Mucosa of descending colon (tissue), 3 donors: ENCODE measurements at places on chromosomes 4 and X.

DNA sequence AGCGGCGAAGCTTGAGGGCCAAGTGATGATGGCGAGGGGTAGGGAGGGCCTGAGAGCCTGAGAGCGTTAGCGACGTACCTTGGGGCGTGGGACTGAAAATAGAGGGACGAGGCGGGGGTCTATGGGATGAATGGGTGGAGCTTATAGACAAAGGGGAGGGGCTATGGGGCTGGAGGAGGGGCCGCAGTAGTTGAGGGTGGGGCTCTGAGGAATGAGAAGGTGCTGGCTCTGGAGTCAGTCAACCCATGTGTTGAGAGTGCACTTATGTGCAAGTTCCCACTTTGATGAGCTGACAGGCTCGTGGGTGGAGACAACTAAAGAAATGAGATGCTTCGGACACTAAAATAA lies 488 bp downstream of the TBC1D25 start:
- no peak for DNase-seq

DNA sequence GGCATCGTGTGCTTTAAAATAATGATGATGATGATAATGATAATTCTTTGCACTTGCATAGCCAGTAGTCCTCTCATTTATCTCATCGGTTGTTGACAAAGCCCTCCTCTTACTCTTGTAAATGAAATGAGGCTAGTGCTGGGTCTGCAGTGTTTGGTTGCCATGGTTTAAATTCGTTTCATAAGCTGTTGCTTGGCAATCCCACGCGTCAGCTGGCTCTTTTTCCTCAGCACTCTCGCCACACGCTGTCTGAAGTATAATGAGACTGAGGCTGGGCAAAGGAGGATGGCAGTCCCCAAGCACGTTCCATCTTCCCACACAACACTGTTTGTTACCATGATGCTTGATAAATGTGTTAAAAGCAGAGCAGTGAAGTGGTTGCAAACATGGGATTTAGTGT lies 15.5 kb downstream of the PAGE4 start:
- DNase-seq, result no peak

DNA sequence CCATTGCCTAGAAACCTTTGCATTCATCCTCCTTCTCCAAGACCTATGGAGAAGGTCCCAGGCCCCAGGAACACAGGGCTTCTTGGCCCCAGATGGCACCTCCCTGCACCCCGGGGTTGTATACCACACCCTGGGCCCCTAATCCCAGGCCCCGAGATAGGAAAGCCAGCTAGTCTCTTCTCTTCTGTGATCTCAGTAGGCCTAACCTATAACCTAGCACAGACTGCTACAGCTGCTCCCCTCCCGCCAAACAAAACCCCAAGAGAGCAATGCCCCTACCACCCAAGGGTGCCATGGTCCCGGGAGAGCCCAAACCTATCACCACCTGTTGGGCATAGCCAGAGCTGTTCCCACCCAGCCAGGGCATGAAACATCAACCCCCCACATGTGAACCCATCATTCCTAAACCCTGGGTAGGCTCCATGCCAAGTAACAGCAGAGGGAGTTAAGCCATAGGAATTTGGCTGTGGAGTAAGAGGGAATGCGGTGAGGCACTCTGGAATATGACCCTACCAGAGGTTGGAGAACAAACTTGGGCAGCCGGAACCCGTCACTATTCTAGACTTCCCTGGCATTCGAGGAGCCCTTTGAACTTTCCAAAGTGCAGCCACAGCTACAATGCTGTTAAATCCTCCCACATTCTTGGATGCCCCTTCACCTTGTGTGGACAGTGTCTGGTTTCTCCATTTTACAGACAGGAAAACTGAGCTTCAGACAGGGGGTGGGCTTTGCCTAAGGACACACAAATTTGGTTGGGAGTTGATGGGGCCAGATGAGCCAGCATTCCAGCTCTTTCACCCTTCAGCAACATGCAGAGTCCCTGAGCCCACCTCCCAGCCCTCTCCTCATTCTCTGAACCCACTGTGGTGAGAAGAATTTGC lies 10.9 kb upstream of the SASH3 start:
- no peak for DNase-seq

GRCh38 chrX:103488794-103489193 lies 30.5 kb downstream of the RAB40A start:
- no peak for DNase-seq

GRCh38 chr4:142369141-142369540 lies 477.0 kb downstream of the INPP4B start:
- DNase-seq, result no peak

- no peak for DNase-seq
Observed at GRCh38 chr4:98568941-98569663, 89.3 kb downstream of the TSPAN5 start.

DNA sequence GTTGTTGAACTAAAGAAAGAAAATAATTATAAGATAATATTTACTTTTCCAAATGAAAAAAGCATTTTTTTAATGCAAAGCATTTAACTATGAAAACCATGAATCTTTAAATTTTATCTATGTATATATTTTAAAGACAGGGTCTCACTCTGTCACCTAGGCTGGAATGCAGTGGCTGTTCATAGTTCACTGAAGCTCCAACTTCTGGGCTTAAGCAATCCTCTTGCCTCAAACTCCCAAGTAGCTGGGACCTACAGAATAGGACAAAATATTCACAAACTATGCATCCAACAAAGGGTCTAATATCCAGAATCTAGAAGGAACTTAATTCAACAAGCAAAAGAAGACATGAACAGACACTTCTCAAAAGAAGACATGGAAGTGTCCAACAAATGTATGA lies 55.9 kb upstream of the ALB start:
- DNase-seq, result no peak

GRCh38 chr4:163556177-163556576 lies 61.7 kb downstream of the TMA16 start:
- DNase-seq, result no peak

DNA sequence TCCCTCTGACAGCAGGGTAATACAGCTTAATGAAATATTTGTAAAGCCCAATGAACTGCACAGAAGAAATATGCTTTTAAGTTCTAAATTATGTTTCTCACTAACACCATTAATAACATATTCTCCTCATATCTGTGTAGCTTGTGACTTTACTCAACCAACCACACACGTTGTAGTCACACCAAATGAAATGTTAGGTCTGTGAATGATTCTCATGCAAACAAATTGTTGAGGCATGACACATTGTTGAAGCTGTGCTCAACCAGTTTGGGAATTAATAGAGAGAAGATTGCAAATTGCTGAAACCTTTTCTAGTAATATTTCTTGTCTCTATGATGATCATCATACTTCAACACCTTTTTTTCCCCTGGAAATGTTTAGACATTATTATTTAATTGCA lies 645.9 kb downstream of the PCDH7 start:
- no peak for DNase-seq

GRCh38 chrX:7050271-7050670 lies 97.2 kb upstream of the STS start:
- no peak for DNase-seq

GRCh38 chrX:129452523-129452922 lies 70.8 kb downstream of the SMARCA1 start:
- DNase-seq, result no peak

GRCh38 chr4:75457365-75457764 lies 56.8 kb downstream of the RCHY1 start:
- no peak for DNase-seq

- no peak for DNase-seq
Observed at GRCh38 chr4:78940752-78941151, 1.5 kb upstream of the PAQR3 start.

GRCh38 chr4:7876201-7876875 lies 63.3 kb downstream of the AFAP1 start:
- DNase-seq, result no peak

- no peak for DNase-seq
Observed at GRCh38 chrX:123108513-123109427, 75.3 kb upstream of the GRIA3 start.

- DNase-seq, result no peak
Observed at GRCh38 chr4:14132301-14132700, 504.8 kb upstream of the BOD1L1 start.

DNA sequence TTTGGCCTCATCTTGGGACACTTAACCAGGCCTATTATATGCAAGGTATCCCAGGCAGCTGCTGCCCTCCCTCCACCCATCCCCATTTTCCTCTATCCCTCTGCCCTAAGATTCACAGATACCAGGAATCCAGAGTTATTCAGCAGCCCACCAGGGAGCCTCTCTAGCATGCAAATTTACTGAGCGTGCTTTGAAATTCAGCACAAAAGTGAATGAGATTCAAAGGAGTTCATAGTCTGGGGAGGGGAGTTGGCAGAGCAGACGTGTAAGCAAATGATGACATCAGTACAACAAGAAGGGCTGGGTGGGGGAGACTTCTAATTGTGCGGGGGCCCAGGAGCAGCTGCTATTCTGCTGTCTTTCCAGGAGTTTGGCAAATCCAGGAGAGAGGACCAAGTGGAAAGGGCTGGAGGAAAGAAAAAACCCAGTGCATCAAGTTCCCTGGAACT lies 1.7 kb upstream of the MTM1 start:
- no peak for DNase-seq

DNA sequence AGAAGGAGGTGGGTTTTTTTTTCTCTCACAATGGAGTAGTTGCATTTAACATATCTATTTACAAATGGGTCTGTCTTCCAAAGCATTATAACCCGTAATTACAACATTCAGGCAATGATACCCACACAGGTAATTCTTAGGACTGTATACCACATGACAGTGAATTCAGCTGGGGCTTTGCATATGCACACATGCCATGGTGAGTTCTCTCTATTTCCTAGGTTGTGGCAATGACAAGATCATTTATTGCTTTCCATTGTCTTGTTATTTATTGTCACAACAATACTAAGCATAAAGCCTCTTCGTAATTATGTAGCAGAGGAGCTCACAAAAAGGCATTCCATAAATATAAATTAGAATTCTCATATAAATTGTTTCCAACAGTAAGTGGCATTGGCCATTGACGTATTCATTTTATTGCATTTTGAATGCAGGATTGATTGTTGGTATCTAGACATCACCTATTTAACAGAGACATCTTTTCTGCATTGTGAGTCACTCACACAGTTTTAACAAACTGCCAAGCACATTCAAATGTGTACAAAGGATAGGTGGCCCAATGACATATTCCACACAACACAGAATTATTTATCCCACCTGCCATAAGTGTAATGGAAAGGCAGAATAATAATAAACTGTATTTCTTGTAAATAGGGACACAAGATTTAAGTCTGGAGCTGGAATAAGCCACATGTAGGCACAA lies 390.7 kb upstream of the GALNT7 start:
- DNase-seq, result no peak

DNA sequence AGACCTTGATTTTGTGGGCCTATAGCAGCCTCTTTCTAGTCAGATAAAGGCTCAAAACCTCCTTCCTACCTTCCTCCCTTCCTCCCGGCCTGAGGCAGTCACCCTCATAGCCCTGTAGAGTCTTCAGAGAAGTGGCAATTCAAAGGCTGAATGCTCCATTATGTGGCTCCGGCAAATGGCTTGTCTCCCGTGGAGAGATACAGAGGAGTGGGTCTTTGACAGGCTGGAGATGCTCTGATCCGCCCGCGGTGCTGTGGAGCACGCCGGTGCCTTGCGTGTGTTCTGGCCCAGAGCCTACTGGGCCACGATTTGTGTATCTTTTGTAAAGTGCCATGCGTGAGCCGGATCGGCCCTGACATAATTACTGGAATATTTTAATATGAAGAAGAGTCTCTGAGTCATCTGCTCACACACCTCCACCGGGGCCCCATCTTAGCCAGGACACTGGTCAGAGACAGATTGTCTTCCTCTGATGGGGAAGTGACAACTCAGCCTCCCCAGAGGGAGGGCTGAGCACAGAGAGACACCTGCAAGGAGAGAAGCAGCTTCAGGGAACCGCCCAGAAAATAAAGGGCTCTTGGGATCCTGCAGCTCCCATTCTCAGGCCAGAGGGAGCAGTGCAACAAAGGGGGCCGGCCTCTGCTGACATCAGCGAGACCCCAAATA lies 88.7 kb downstream of the DCTD start:
- no peak for DNase-seq

GRCh38 chr4:151783867-151784266 lies 23.1 kb upstream of the GATB start:
- no peak for DNase-seq

- no peak for DNase-seq
Observed at GRCh38 chrX:19195243-19195610, 73.0 kb upstream of the ADGRG2 start.

DNA sequence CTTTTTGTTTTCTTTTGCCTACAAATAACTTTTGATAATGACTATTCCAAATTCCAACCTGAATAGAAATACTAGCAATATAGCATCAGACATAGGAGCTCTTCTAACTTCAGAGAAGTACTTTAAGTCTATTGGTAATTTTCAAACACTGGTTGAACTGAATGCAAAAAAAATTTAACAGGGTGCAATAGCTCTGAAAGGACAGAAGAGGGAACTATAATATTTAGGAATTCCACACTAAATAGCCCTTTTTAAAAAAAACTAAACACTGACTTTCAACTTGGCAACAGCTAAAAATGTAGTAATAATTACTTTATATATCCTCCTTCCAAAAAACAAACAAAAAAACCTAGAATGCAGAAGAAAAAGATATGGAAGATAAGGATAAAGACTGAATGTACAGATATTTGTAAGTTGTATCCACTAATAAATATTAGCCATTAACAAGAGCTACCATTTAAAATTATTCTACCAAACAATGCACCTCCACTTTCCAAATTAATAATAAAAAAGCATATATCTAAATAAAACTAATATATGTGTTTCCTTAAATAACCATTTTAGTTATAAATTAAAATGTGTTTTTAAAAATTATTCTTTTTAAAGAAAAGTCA lies 81.4 kb downstream of the FBXW7 start:
- DNase-seq, result no peak

DNA sequence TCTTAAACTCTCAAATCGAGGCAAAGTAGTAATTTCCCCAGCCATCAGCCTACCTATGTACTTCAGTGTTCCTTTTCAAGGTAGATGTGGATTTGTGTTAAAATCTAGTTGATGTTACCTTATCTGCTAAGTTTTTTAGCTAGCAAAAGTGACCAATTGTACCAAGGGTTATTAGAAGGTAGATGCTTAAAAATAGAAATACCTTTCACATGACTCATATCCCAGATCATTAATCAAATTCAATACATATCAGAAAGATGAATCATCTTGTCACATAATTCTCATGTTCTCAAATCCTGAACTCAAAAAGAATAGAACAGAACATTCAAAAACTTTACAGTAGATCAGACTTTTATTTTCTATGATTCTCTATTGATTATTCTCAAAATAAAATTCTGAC lies 3.5 kb downstream of the ENAM start:
- DNase-seq, result no peak

- no peak for DNase-seq
Observed at GRCh38 chrX:73877687-73878086, 314.7 kb downstream of the CHIC1 start.

GRCh38 chr4:44165938-44166337 lies 282.7 kb downstream of the KCTD8 start:
- DNase-seq, result no peak

- no peak for DNase-seq
Observed at GRCh38 chr4:42167709-42168108, 15.3 kb upstream of the BEND4 start.

GRCh38 chr4:113888006-113888405 lies 91.4 kb downstream of the ARSJ start:
- no peak for DNase-seq
